ENCODE measurements at places on chromosomes 4 and X. TPM values are rescaled to one million over a fixed set of nuclear protein-coding genes. Genes with fewer than 3 reads are reported as not detected.
A peak's percentile ranks its signal among the peaks of the same experiment; 100 is the strongest.

- H3K4me3 ChIP-seq: no peak overlapping the region
- H3K4me1 ChIP-seq: no peaks in the 10 kb centered on the region
- H3K27ac ChIP-seq: no peak overlapping the region
- no peak for DNase-seq
- H3K36me3 ChIP-seq: peaks cover 6% of the 10 kb centered on the region
Measured at GRCh38 chrX:41518841-41519220, 71.7 kb downstream of the NYX start.

Gene SOWAHD
- total RNA-seq: 2.4 TPM

DNA sequence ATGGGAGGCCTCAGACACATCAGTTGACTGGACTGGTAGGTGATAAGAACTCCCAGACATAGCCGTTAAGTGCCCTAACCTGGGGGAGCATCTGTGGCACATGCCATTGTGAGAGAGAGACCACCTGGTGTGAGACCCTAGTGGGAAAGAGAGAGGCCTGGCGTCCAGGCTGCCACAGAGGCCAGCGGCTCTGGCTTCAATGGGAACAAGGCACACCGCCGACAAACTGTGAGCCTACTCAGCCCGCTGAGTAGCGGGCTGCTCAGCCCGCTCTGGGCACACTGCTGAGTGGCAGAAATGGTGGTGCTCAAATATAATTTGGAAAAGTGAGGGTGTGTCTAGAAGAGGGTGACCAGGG is 34.0 kb downstream of the PHKA2 start:
- no peak for DNase-seq
- no peak overlapping the region for H3K4me3 ChIP-seq
- no peak overlapping the region for H3K27ac ChIP-seq
- H3K4me1 ChIP-seq: no peaks in the 10 kb centered on the region
- H3K36me3 ChIP-seq: no peaks in the 10 kb centered on the region

- H3K27ac ChIP-seq: no peak overlapping the region
- H3K4me1 ChIP-seq: peaks cover 10% of the 10 kb centered on the region
- DNase-seq: no peak
- no peaks in the 10 kb centered on the region for H3K27me3 ChIP-seq
Measured at GRCh38 chr4:25884031-25884782, 21.4 kb upstream of the SEL1L3 start.

DNA sequence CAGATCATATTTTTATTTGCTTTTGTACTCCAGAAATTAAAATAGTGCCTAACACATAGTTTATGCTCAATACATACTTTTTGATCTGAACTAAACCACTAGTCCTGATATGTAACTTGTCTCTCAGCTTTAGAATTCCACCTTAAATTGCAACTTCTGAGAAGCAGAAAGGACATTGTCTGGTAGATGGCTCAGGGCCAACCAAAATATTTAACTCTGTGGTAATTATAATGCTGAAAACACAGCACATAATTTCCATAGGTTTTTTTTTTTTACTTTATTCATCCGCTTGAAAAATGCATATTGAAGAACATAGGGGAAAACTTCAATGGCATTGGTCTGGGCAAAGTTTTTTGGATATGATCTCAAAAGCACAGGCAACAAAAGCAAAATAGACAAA is 59.3 kb downstream of the AREG start:
- no peak overlapping the region for H3K4me3 ChIP-seq
- H3K27me3 ChIP-seq: no peaks in the 10 kb centered on the region
- no peak overlapping the region for H3K27ac ChIP-seq

Gene GLOD5
- total RNA-seq: 2.5 TPM

Gene CT45A5
- not detected for total RNA-seq

DNA sequence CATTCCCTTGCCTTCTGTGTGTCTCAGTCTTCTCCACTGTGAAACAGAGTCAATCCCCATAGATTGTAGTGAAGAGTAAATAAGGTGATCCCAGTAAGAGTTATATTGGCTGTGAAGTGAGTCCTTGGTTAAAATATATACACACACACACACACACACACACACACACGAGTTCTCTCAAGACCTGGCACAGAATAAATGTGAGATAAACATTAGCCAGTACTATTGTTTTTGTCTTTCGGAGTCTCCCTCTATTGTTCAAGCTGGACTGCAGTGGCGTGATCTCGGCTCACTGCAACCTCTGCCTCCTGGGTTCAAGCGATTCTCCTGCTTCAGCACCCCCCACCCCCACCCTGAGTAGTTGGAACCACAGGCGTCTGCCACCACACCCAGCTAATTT is 44.8 kb upstream of the FAM156A start:
- no peaks in the 10 kb centered on the region for H3K36me3 ChIP-seq
- DNase-seq: no peak
- no peak overlapping the region for H3K27ac ChIP-seq
- no peak overlapping the region for H3K4me3 ChIP-seq

GRCh38 chr4:75769036-75769435 is 44.7 kb downstream of the USO1 start:
- no peak overlapping the region for H3K4me3 ChIP-seq
- H3K36me3 ChIP-seq: peaks cover 42% of the 10 kb centered on the region
- no peak for DNase-seq
- H3K27ac ChIP-seq: no peak overlapping the region
- H3K27me3 ChIP-seq: no peaks in the 10 kb centered on the region

DNA sequence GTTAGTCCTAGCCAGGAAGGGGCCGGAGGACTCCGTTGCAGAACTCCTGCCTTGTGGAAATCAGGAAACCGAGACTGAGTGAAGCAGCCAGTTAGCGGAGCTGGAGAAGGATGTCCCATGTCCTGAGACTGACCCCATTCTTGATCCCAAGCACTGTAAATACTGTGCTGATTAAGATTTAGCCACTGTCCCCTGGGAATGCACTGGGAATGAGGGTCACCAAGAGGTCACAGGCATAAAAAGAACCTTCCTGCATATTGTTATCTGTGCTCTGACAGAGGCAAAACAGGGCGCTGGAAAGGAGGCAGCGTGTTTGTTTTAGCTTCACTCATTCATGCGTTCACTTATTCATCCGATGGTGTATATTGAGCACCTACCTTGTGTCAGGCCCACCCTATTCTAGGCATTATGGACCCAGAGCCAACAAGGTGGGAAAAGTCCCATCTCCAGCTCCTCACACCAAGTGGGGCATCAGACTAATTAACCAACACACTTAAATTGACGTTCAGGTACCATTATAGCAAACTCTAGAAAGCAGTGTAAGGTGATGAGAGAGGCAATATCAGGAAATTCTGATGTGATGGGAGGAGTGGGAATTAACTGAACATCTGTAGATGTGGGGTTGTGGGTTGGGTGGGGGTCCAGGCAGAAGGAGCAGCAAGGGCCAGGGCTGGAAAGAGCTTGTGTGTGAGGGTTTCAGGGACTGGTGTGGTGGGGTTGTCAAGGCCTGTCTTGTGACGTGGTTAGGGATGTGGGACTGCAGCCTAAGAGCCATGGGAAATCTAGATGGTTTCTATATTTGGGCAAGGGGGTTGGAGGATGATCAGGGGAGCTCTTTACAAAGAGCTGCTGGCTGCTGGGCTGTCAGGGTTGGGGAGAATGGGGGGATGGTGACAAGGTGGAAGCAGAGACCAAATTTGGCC is 10.6 kb upstream of the SLC2A9 start:
- DNase-seq: no peak
- no peak overlapping the region for H3K27ac ChIP-seq
- H3K27me3 ChIP-seq: no peaks in the 10 kb centered on the region
- H3K4me1 ChIP-seq: peaks cover 35% of the 10 kb centered on the region
- H3K36me3 ChIP-seq: no peaks in the 10 kb centered on the region
- no peak overlapping the region for H3K4me3 ChIP-seq

Gene USP46
- total RNA-seq: 22.1 TPM

GRCh38 chrX:12901486-12901885 is 4.9 kb upstream of the TLR8 start:
- peak; percentile 36 for DNase-seq
- no peaks in the 10 kb centered on the region for H3K36me3 ChIP-seq
- no peak overlapping the region for H3K4me3 ChIP-seq
- H3K27ac ChIP-seq: no peak overlapping the region

DNA sequence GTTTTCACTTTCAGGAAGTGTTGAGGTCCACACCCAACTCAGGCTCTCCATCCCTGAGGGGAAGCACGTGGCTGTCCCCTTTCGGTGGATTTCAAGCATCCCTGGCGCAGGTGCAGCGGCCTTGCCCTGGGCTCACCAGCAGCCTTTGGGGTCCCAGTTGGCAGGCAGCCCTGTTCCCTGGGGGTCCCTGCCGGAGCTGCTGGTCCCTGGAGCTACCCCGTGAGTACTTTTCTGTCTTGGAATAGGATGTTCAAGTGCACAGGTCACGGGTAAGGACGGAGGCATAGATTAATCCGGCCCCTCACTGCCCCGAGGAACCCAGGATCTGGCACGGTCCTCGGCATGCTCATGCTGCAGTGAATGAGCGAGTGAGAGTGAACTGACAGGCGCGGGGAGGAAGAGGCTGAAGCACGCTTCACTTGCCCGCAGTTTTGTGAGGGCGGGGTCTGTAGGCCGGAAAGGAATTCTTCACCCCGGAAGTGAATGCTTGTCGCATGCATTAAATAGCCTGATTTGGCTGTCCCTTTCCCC is 117.2 kb upstream of the FAT1 start:
- H3K27ac ChIP-seq: no peak overlapping the region
- peaks cover 5% of the 10 kb centered on the region for H3K4me1 ChIP-seq
- DNase-seq: no peak
- no peak overlapping the region for H3K4me3 ChIP-seq
- H3K27me3 ChIP-seq: no peaks in the 10 kb centered on the region
- no peaks in the 10 kb centered on the region for H3K36me3 ChIP-seq

Gene F9
- total RNA-seq: not detected

DNA sequence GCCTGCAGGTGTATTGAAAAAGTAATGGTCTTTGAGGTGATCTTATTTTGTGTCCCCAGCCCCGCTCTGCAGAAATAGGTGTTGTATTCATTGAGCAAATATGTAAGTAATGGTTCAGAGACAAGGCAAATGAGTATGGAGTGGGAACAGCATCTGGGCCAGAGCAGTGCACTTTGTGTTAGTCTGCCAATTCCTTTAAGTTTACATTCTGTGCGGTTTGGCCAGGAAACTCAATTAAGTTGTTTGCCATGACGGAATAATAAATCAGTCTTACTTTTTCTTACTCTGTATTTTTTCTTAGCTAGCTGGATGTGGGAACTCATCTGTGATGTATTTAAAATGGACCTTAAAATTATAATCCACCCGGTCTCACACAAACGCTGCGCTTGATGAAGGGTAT is 12.6 kb downstream of the DCLK2 start:
- H3K27ac ChIP-seq: no peak overlapping the region
- no peaks in the 10 kb centered on the region for H3K36me3 ChIP-seq
- no peak for DNase-seq
- H3K27me3 ChIP-seq: no peaks in the 10 kb centered on the region
- H3K4me1 ChIP-seq: no peaks in the 10 kb centered on the region
- no peak overlapping the region for H3K4me3 ChIP-seq
